Activated T-cell treated with anti-CD3 and anti-CD28 coated beads for 4 hours (primary cell): ENCODE measurements at places on chromosomes 6 and 20.

DNA sequence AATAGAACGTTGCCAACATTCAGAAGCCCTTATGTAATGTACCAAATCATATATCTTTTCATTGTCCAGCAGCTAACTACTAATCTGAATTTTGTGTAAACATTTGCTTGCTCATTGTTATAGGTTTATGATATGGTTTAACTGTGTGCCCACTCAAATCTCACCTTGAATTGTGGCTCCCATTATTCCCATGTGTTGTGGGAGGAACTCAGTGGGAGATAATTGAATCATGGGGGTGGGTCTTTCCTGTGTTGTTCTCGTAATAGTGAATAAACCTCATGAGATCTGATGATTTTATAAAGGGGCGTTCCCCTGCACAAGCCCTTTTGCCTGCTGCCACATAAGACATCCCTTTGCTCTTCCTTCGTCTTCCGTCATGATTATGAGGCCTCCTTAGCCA, 91.9 kb upstream of the CLVS2 start:
- DNase-seq, result no peak

GRCh38 chr20:54200487-54201267, 7.2 kb upstream of the PFDN4 start:
- DNase-seq, result no peak

DNA sequence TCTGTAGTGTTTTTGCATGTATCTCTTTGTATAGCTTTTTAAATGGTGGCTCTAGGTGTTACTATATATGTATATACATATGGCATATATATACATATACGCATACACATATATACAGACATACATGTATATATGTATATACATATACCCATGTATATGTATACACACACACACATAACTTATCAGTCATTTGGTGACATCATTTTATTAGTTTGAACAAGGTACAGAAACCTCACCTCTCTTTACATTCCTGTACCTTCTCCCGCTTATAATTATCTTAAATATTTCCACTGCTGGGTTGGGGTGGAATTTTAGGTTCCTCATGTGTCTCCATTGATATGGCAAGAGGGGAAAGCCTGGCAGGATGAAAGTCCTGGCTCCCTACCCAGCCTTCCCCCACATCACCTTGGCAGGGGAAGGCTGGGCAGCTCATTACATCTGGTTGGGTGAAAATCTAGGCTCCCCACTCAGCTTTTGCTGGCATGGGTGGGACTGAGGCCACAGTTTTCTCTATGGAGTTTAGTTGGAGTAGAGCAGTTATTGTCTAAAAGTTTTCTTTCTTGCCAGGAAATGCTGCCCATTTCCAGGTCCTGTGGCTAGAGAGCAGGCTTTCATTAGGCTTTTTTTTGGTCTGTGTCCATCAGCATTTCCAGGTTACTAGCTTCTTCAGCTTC, 7.6 kb downstream of the GLO1 start:
- no peak for DNase-seq

GRCh38 chr20:44715499-44716308, 535 bp downstream of the CCN5 start:
- DNase-seq, result no peak

DNA sequence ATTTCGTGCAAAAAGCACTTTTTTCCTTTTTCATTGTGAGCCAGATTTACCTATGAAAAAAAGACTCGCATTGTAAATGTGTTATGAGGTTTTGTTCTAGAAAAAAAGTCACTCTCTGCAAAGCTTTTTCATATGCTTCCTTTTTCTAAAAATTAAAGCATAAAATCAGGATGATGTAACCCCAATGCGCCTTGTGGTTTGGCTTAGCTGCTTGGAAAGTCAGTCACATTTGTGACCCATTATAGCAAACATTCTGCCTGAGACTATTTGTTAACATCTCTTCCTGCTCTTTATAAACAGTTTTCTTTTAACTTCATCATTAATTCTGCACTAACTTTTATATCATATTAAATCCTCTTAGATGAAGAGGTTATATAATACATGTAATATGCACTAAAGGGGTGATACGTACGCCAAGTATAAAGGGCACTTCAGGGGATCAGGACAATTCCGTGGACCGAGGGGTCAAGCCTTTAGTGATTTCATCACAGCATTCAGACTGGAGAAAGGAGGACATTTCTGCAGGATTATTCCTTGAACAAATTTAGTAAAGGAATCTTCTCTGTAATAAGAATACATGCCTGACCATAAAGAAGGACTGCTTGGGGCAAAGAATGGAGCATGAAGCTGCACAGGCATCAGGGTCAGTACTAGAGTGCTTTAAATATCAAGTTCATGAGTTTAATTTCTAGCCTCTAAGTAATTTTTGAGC, 48.1 kb upstream of the SMLR1 start:
- DNase-seq, result no peak

DNA sequence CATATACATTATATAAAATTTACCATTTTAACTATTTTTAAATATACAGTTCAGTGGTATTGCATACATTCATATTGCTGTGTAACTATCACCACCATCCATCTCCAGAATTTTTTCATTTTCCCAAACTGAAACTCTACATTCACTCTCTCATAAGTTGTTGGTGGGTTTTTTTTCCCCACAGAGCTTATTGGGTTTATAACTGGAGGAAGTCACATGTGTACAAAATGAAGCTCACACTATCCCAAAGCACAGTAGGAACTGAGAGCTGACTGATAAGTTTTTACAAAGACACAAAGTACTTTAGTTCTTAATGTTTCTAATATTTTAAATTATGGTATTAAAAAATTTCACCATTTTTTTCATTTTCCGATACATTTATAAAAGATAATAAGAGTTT, 78.8 kb upstream of the TNFAIP3 start:
- DNase-seq, result no peak
